ENCODE measurements at places on chromosomes 11 and 22.

DNA sequence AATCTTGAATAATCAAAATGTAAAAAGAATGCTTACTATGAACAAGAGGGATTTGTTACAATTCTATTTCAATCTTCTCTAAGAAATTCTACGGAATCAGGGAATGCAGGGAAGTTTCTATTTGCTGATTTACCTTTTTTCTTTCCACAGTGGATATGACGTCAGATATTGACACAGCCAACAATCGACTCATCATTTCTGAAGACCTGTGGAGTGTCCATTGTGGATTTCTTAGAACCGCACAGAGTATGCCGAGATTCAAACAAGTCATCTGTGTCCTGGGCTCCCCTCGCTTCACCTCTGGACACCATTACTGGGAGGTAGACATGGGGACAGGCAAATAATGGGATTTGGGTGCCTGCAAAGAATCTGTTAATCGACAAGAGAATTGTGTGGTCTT, 4.1 kb upstream of the RFPL1 start:
- no peak for DNase-seq

DNA sequence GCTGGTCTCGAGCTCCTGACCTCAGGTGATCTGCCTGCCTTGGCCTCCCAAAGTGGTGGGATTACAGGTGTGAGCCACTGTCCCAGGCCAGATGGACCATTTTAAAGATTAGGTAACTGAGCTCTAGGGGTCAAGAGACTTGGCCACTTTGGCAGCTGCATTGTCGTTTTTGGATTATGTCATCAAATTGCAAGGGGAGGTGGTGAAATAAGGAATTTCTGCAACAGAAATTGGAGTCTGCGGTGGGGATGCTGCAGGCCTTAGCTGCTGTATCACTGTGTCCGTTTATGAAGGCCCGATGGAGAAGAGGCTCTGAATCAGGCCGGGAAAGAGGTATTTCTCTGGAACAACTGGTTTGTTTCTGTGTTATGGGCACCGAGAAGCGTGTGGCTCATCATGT, 34.6 kb downstream of the PTPRJ start:
- DNase-seq, result no peak

- peak; percentile 70 for DNase-seq
Observed at GRCh38 chr11:124467381-124467927, 22.0 kb upstream of the OR8B8 start.

DNA sequence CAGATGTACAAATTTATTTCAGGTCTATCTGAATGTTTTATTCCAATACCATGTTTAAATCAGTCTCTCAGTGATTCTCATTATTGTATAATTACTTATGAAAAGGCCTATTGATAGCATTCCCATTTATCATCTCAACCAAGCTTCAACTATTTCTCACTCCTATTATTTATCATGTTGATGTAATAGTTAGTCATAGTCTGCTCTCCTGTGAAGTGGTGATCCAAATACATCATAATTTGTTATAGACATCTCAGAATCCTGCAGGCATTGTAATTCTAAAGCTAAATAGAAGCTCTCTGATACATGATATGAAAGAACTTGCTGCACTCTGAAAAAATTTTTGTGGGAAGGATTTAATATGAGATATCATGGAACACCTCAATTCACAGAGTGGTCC, 21.8 kb upstream of the OR8G1 start:
- DNase-seq, result no peak

- DNase-seq, result no peak
Observed at GRCh38 chr11:134558258-134558835, 146.3 kb upstream of the B3GAT1 start.

Data from fibroblast of mammary gland (primary cell).